ENCODE measurements at places on chromosomes 6 and 20.

DNA sequence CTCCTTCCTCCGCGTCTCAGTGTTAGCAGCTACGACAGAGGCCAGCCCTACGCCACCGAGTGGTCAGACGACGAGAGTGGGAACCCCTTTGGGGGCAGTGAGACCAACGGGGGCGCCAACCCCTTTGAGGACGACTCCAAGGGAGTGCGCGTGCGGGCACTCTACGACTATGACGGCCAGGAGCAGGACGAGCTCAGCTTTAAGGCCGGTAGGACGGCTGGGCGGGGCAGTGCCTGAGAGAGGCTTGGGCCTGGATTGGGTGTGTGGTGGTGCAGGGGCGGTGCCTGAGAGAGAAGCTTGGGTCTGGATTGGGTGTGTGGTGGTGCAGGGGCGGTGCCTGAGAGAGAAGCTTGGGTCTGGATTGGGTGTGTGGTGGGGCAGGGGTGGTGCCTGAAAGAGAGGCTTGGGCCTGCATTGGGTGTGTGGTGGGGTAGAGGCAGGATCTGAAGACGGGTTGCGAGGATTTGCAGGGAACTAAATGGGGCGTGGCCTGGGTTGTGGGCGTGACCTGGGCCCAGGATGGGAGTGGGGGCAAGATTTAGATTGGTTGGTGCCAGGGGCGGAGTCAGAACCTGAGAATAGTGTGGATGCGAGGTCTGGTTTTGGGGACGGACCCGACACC is 24.4 kb downstream of the SPDEF start:
- no peak for DNase-seq

- DNase-seq, result no peak
Measured at GRCh38 chr6:65075705-65076230, 631.3 kb downstream of the EYS start.

GRCh38 chr6:5384276-5384675 is 123.0 kb downstream of the FARS2 start:
- DNase-seq, result no peak

GRCh38 chr20:63067721-63068560 is 61.2 kb upstream of the BHLHE23 start:
- DNase-seq, result no peak

- no peak for DNase-seq
Measured at GRCh38 chr6:7896465-7896987, 14.1 kb downstream of the TXNDC5 start.

GRCh38 chr20:2261046-2261485 is 34.7 kb upstream of the TGM3 start:
- DNase-seq, result no peak

GRCh38 chr6:14713008-14713960 is 532.6 kb upstream of the JARID2 start:
- DNase-seq, result no peak

DNA sequence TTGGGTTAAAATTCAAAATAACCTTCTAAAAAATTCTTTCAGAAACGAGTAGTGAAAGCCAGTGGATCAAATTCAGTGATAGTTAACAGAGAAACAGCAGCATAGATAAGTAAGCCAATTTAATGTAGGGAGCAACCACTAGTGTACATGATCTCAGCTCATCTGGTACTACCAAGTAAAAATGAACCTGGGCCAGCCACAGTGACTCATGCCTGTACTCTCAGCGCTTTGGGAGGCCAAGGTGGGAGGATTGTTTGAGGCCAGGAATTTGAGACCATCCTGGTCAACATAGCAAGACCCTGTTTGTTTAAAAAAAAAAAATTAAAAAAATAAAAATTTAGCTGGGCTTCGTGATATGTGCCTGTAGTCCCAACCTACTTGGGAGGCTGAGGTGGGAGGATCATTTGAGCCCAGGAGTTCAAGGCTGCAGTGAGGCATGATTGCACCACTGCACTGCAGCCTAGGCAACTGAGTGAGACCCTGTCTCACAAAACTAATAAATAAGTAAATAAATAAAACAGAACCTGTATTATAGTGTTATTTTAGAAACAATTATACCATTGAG is 32.4 kb downstream of the CBFA2T2 start:
- DNase-seq, result no peak

- DNase-seq, result no peak
Measured at GRCh38 chr6:93183531-93183972, 235.8 kb downstream of the EPHA7 start.

DNA sequence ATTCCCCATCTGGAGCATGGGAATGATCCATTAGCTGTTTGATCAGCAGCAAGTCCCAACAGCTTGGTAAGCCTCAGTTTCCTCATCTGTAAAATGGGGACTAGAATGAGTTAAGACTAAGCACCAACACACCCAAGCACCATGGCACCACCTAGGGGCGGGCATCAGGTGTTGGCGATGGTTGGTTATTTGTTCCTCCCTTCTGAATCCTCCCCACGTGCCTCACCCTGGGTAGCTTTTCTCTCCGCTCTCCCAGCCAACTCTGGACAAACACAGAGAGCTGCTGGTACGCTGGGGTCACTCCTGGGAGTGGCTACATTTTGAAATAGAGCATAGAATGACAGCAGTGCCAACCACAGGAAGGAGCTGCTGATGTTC is 13.3 kb upstream of the ITPR3 start:
- DNase-seq, result no peak

GRCh38 chr6:6546318-6547109 is 42.0 kb upstream of the LY86 start:
- no peak for DNase-seq

- DNase-seq, result no peak
Measured at GRCh38 chr20:54456423-54456822, 19.0 kb upstream of the DOK5 start.

GRCh38 chr6:86723729-86724128 is 213.6 kb upstream of the HTR1E start:
- DNase-seq, result no peak

GRCh38 chr6:95866732-95867131 is 149.0 kb upstream of the FUT9 start:
- no peak for DNase-seq

GRCh38 chr6:125271486-125272159 is 30.1 kb downstream of the HDDC2 start:
- DNase-seq, result no peak

DNA sequence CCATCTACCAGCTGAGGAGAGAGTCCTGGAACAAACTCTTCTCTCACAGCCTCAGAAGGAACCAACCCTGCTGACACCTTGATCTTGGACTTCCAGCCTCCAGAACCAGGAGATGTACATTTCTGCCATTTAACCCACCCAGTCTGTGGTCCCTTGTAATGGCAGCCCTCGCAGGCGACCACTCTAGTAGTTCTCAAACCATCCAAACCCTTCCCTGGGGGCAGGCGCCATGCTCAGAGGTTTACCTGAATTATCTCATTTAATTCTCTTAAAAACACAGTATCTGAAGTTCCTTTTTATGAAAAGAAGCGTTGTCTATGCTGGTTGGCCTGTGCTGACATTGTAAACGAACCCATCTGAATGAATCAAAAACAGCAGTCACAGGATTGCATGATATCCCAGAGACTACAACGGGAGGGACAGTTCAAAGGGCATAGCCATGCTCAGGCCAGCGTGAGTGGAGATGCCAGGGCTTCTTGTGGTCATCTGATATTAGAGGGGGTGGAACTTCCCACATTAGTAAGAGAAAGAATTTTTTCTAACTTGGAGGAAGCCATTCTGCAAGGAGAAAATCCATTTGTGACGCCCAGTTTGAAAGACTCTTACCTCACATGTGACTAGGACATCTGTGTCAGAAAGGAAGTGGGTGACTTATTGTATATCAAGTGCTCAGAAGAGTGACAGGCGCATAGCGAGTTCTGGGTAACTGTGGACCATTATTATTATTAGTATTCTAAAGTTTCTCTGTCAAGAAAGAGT is 17.2 kb upstream of the TAGAP start:
- no peak for DNase-seq

DNA sequence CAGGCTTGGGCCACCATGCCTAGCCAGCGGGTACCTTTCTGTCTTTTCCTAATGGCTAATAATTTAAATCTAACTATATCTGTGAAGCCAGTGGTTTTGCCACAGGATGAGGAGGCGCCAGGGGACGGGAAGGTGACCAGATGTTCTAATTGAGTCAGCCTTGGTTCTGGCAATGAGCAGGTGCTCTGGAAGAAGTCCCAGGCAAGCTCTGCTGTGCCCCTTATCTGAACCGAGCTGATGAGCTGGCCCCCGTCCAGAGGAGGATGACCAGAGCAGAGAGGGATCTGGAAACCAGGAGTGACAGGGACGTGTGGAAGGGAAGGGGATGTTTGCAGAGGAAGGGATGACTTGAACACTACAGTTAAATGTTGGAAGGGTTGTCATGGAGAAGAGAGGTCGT is 46.7 kb downstream of the SLC35D3 start:
- no peak for DNase-seq

- DNase-seq, result no peak
Measured at GRCh38 chr20:8635048-8635572, 433.8 kb upstream of the PLCB4 start.

DNA sequence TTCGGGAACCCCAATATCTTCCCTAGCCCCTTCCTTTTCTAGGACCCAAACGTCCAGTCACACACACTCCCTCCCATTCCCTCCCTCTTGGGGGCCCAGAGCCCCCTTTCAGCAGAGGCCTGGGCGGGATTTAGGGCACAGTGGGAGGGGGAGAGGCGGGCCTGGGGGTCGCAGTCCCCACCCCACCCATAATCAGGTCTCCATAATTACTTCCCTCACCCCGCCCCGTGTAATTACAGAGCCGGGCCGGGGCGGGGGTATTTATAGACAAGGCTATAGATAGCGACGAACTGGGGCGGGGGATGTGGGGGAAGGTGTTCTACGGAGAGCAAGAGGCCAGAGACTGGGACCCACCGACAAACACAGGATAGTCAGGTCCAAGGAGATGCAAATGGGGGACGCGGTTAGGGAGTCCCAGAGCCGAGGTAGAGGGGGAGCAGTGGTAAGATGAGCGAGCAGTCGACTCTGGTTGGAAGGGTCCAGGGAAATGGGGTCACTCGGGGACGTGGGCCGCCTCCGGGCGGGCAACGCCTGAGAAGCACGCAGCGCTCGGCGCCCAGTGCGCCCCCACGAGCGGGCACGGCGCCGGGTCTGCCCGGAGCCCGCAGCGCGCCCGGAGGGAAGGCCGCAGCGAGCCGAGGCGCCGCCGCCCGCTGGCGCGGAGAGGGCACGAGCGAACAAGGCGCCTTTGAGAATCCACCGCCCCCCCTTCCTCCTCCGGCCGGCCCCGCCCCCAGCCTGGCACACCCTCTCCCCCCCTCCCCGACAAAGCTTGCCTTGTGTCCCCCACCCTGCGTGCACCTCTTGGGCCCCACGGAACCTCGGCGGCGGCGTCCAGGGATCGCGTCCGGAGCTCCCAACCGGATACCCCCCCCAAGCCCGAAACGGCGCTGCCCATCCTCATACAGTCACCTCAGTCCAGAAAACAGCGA is 670 bp upstream of the COL11A2 start:
- DNase-seq, result no peak

Data from effector memory CD4-positive, alpha-beta T cell (primary cell).